Brain microvascular endothelial cell (primary cell): ENCODE measurements at places on chromosomes 2 and 18.

DNA sequence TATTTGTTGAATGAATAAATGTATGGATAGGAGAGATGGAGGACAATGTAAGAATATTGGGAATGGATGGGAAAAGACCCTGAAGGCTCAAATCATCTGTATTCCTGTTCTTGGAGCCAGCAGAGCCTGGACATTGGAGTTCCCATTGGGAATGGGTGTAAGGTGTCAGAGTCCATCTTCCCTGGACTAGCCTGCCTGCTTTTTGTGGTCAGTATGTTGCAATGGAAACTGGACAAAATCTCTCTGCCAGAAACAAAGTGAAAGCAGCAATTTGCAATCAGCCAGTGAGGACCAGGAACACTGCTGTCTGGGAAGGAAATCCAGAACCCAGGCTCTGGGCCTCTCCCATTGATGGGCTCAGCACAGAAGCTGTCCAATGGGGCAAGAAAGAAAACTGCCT is 83.5 kb upstream of the SKOR2 start:
- DNase-seq, result no peak

DNA sequence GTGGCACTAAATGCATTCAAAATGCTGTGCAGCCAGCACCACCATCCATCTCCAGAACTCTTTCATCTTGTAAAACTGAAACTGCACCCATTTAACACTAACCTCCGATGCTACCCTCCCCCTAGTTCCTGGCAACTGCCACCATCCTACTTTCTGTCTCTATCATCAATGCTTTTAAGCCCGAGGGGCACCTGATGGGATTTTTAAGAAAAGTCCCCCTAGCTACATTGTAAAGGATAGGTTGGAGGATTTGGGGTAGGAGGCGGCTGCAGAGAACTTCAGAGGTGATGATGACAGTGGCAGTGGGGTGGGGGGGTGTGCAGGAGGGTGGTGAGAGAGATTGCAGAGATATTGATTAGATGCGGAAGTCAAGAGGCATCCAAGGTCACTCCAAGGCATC is 10.8 kb upstream of the YWHAQ start:
- no peak for DNase-seq

GRCh38 chr2:88181511-88181910 is 11.4 kb downstream of the THNSL2 start:
- peak; percentile 3 for DNase-seq

GRCh38 chr2:235238537-235238936 is 255.3 kb upstream of the AGAP1 start:
- no peak for DNase-seq

DNA sequence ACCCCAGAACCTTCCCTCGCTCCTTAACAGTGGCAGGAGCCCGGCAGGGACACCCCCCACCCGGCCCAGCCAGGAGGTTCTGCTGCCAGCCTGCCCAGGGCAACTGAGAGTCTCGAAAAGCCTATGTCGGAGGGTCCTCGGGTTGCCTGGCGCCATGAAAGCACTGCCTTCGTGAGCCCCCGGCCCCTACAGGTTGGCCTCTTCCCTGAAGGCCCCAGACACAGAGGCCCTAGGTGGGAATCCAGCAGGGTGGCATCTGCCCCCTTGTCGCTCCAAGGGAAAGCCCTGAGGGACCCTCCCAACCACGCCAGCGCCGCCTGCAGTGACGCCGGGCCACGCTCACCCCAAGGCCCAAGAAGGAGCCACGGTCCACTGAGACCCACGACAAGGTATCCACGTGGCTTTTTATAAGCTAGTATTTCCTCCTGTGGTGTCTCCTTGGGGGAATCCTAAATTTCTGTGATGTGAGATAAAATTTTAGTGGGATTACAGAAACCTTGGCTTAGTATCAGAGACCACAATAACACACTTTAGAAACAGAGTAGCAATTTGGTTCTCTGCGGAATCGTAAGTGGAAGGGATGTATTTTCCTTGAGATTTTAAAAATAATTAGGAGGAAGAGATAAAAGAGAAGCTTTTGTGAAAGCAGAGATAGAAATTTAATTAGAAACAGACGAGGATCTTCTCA is 138.9 kb downstream of the HDAC4 start:
- DNase-seq, result no peak

- no peak for DNase-seq
These were observed 12.8 kb downstream of the ASIC4 start for GRCh38 chr2:219527076-219527394.

GRCh38 chr2:186503827-186504606 is 18.0 kb downstream of the ZC3H15 start:
- no peak for DNase-seq

DNA sequence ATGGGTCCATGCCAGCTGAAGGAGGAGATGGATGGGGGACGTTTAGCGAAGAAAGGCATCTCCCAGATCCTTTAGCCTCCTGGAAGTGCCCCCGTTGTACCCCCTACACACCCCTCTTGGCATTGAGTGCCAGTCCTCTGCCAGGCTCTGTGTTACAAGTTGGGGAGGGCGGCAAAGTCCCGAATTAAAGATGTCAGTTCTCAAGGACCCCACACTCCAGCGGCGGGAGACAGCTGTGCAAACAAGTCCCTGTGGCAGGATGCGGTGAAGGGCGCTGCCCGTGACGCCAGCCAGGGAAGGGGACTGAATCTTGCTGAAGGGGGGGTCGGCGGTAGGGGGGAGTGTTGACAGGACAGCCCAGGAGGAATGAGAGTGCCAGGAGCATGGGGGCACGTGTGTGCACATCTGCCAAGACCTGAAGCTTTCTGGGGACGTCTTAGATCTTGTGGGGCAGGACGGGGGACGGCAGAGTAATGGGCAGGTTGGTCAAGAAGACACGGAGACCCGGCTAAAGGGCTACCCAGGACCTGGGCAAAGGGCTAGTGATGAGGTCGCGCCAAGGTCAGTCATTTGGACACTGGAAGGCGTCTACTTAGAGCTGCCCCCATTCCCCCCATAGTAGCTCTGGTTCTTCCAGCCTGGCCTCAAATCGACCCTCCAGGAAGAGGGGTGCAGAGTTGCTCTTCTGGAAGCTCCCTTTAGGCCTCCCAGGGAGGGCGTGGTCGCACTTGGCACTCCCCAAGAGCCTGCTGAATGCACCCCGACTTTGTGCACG is 2.8 kb upstream of the CTDSP1 start:
- peak; percentile 46 for DNase-seq

- no peak for DNase-seq
These were observed 315.1 kb downstream of the RDH14 start for GRCh38 chr2:18245375-18245774.

- DNase-seq, result peak; percentile 51
These were observed 53.9 kb upstream of the STPG4 start for GRCh38 chr2:47208852-47209606.
